ENCODE measurements at places on chromosomes 1 and 21.

DNA sequence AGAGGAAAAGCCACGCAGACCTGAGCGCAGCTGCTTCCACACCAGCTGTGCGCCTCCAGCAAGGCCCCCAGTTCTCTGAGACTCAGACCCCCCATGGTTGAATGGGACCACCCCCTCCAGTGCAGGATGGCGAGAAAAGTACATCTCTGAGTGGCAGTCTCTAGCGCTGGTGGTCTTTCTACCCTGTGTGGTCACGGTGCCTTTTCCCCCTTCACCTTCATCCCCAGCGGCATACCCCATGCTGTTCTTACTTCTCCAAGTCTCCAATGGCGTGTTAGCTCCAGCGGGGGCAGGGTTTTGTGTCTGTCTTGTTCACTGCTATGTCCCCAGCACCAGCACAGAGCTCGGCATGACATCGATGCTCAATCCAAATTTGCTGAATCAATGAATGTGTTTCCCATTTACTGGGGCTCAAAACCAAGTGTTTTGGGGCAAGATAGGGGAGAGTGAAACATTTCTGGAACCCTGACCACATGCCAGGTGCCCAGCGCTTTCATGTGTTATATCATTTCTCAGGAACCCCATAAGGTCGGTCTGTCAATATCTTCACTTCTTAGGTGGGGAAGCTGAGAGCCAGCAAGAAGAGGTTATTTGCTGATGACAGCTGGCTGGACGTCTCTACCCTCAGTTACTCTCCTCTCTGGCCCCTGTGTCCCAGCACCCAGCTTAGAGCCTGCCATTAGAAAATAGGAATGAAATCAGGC lies 959 bp upstream of the SDC3 start:
- DNase-seq = no peak

- no peak for DNase-seq
Measured at GRCh38 chr1:51002516-51002915, 32.5 kb downstream of the CDKN2C start.

DNA sequence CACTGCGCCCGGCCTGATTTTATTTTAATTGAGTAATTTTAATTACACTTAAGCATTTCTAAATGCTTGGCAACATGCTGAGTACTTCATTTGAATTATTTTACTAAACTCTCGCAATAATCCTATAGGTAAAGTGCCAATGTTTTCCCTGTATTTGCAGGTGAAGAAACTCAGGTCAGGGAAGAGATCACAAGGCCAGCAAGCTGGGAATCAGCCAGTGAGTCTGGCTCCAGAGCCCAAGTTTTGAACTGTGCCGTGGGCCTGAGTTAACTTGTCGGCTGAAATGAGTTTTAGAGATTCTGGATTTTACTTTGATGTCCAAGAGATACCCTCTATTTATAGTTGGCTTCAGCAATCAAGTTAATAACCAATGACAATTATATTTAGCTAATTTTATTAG lies 141.4 kb downstream of the CNIH3 start:
- no peak for DNase-seq

DNA sequence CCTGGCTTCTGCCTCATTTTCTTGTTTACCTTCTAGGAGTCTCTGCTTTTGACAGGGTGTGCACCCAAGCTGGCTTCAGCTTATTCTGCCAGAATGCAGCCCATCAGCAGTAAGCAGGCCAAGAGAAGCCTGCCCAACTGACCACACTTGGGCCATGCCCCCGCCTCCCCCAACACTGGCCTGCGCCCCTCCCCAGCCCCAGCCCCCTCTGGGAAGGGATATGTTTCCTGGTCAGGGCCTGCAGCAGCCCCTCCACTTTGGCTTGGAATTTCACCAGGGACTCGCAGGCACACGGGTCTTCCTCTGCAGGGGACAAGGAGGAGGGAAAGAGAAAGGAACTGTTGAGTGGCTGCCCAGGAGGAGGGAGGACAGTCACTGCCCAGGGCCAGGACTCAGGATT lies 9.4 kb downstream of the MATN1 start:
- DNase-seq = no peak

DNA sequence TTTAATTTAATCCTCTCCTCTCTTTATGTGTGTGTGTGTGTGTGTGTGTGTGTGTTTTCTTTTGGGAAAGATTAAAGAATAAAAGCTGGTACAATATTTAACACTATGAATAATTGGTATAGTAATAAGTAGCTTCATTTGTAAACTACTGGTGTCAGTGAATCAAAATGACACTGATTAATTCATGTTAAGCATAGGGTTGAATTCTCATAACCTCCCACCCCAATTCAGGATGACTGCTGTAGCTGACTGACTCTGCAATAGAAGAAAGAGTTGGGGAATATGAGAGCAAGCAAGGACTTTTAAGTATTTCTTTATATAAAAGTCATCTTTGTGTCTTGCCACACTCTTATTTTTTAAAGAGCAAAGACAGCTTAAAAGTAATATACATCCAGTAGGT lies 13.1 kb downstream of the SLC30A7 start:
- DNase-seq = no peak

DNA sequence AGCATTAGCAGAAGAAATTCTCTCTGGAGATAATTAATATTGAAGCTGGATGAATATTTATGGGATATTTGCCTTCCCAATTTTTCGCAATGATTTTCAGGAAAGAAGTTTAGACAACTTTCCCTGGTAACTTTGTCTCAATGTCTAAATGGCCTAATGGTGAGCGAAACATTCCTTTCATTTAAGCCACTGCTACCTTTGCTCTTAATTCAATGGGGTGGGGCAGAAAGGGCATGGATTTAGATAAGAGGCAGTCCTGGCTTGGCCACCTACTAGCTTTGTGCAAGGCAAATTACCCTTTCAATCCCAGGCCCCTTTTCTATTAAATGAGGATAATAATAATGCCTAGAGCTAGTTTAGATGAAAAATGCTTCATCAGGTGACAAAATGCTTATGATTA lies 27.1 kb upstream of the LYST start:
- DNase-seq = no peak

GRCh38 chr21:36132696-36133095 lies 2.2 kb upstream of the CBR3 start:
- no peak for DNase-seq

- no peak for DNase-seq
Measured at GRCh38 chr1:169427081-169427641, at the start of gene CCDC181. CCDC181 (minus strand) TSS chr1:169427474; CDS start chr1:169424927, 2,547 bp downstream.

GRCh38 chr1:208177656-208178055 lies 66.5 kb downstream of the PLXNA2 start:
- DNase-seq = no peak

- no peak for DNase-seq
Measured at GRCh38 chr1:20187103-20187812, 940 bp upstream of the PLA2G2C start.

DNA sequence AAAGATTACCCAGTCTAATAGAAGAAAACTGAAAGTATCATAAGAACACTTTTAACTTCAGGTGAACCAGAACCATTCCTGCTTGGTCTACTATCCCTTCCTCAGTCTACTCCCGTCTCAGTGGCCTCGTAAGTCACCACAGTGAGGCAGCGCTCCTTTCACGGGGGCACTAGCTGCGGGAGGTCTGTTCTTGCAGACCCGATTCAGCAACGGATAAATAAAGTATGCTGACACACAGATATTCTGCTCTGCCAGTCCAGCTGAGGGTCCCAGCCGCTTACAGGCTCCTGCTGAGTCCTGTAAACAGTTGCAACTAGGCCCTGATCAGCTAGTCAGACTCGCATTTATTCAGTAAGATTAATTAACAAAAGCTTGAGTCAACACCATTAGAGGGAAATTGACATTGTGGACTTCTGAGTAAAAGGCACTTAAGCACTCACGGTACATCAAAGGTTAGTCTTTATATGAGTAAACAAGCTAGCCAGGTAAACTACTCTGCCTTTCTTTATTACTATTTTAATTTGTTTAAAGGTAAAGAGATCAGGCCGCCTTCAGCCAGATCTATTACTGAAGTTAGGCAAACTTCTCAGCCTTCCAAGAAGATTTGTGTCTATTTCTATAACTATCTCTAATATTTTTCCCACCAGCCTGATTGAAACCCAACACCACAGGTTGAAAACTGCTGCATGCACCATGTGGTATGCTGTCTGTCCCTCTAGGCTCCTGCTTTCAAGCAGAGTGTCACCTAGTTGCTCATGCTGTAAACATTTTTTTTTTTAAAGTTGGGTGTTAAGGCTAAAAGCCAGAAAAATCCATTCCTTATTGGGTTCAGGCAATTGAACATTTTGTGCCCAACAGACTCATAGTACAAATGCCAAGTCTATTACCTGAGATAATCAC lies 87.7 kb downstream of the INTS7 start:
- DNase-seq = no peak

All from AG09319 (cell line).